Naive B cell (primary cell): ENCODE measurements at places on chromosomes 6 and 20. TPM values are rescaled to one million over a fixed set of nuclear protein-coding genes. Genes with fewer than 3 reads are reported as not detected.

GRCh38 chr6:149445573-149445972 lies 39.2 kb downstream of the ZC3H12D start:
- H3K27ac ChIP-seq = no peak overlapping the region
- H3K4me1 ChIP-seq = peaks cover 20% of the 10 kb centered on the region

DNA sequence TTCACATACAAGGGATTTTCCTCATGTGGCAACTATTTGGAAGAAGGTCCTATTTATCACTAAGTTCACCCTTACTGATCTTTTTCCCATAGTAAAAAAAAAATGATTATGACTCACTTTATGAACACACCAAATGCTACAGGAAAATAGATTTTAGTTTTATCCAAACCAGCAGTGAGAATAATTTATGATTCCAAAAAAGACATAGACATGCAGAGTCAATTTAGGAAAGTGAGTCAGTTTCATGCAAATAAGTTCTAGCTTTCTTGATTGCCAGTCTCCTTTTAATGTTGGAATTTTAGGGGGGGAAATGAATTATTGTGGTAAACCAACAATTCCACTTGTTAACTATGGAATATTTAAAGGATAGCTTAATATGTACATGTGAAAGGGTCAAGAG lies 64.0 kb upstream of the RNF146 start:
- peaks cover 13% of the 10 kb centered on the region for H3K27me3 ChIP-seq
- H3K27ac ChIP-seq = no peak overlapping the region
- H3K4me3 ChIP-seq = no peak overlapping the region

- no peaks in the 10 kb centered on the region for H3K27me3 ChIP-seq
- H3K4me3 ChIP-seq = no peak overlapping the region
- H3K4me1 ChIP-seq = peaks cover 28% of the 10 kb centered on the region
- DNase-seq = no peak
Measured at GRCh38 chr6:20658516-20658915, 124.3 kb downstream of the CDKAL1 start.

DNA sequence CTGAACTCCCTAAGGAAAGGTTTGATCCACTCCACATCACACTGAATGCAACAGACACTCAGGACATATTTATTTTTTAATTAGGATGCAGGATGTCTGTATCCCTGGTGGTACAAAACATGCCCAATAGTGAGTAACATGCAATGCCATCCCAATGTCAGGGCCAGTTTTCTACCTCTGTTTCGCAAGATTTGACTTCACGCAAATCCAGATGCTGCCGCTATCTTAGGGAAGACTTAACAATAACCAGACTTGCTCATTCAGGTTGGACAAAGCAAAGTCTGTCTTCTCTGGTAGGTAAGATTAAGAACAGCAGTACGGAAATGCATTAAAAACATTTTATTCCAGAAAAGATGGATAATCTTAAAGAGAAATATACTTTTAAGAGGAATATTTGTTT lies 103.1 kb downstream of the TASP1 start:
- no peak overlapping the region for H3K4me3 ChIP-seq
- no peaks in the 10 kb centered on the region for H3K27me3 ChIP-seq
- no peaks in the 10 kb centered on the region for H3K4me1 ChIP-seq
- H3K36me3 ChIP-seq = peaks cover 23% of the 10 kb centered on the region
- no peak overlapping the region for H3K27ac ChIP-seq

GRCh38 chr6:127635091-127635490 lies 58.1 kb downstream of the C6orf58 start:
- H3K4me1 ChIP-seq = no peaks in the 10 kb centered on the region
- no peaks in the 10 kb centered on the region for H3K27me3 ChIP-seq
- H3K4me3 ChIP-seq = no peak overlapping the region
- no peaks in the 10 kb centered on the region for H3K36me3 ChIP-seq

DNA sequence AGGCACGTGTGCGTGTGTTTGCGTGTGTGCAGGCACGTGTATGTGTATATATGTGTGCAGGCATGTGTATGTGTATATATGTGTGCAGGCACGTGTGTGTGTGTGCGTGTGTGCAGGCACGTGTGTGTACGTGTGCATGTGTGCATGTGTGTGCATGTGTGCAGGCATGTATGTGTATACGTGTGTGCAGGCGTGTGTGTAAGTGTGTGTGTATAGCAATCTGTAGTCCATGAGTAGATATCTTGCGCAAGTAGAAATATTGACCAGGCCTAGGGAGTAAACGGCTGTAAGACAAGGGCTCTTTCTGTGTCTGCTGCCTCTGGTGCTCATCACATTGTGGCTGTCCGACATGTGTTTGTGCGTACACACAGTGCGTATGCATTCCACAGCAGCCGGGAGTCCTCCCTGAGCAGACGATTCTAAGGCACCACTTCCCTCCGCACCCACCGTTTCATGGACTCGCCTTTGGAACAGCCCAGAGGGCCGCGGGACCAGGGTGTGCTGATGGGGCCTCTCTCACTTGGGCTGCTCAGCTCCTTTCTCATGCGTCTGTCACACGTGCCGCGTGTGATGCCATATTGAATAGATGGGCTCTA lies 167.6 kb downstream of the ERMARD start:
- no peak overlapping the region for H3K4me3 ChIP-seq
- no peak for DNase-seq
- H3K4me1 ChIP-seq = no peaks in the 10 kb centered on the region
- peak overlapping the region; percentile 68 for H3K27ac ChIP-seq
- no peaks in the 10 kb centered on the region for H3K36me3 ChIP-seq

DNA sequence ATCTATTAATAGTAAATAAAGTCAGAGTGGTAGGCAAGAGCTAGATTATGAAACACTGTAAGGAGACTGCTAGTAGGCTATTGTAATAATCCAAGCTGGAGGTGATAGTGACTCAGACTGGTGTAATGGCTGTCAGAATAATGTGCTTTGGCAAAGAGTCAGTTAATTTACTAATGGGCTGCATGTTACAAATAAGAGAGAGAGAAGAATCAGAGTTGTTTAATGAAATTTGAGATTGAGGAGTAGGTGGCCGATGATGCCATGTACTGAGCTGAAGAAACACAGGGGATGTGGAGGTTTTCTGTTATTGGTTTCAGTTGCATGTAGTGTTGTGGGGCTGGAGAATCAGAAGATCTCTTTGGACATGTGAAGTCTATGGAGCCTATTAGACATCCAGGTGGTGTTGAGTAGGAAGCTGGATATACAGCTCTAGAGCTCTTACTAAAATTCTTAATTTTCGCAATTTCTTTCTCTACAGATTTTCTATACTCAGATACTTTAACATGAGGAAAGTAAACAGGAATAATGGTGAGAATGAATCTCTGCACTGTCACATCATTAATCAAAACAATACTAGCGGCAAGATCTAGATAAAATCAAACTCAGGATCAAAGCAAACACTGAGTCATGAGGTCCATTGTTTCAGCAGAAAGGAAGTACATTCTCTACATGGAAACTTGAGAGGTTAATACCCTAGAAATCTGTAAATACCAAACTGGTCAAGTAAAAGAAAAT lies 167.7 kb downstream of the SIM1 start:
- no peak overlapping the region for H3K27ac ChIP-seq
- no peaks in the 10 kb centered on the region for H3K4me1 ChIP-seq
- no peaks in the 10 kb centered on the region for H3K27me3 ChIP-seq
- no peaks in the 10 kb centered on the region for H3K36me3 ChIP-seq
- H3K4me3 ChIP-seq = no peak overlapping the region
- DNase-seq = no peak

GRCh38 chr6:142725024-142725770 lies 219.8 kb downstream of the HIVEP2 start:
- no peak overlapping the region for H3K4me3 ChIP-seq
- H3K27me3 ChIP-seq = no peaks in the 10 kb centered on the region
- H3K4me1 ChIP-seq = peaks cover 26% of the 10 kb centered on the region
- no peaks in the 10 kb centered on the region for H3K36me3 ChIP-seq

- H3K27me3 ChIP-seq = peaks cover 18% of the 10 kb centered on the region
- no peak overlapping the region for H3K4me3 ChIP-seq
- DNase-seq = no peak
- H3K4me1 ChIP-seq = peaks cover 7% of the 10 kb centered on the region
Measured at GRCh38 chr20:64188682-64189529, 24.7 kb downstream of the MYT1 start.

- H3K4me3 ChIP-seq = no peak overlapping the region
- H3K27me3 ChIP-seq = peaks cover 28% of the 10 kb centered on the region
- H3K36me3 ChIP-seq = peaks cover 16% of the 10 kb centered on the region
- peaks cover 3% of the 10 kb centered on the region for H3K4me1 ChIP-seq
Measured at GRCh38 chr20:36086767-36087166, 67.8 kb upstream of the EPB41L1 start.

- peaks cover 6% of the 10 kb centered on the region for H3K4me1 ChIP-seq
- peaks cover 4% of the 10 kb centered on the region for H3K36me3 ChIP-seq
Measured at GRCh38 chr6:71199736-71200135, 88.9 kb upstream of the OGFRL1 start.

- H3K4me3 ChIP-seq = no peak overlapping the region
- no peak for DNase-seq
- H3K4me1 ChIP-seq = no peaks in the 10 kb centered on the region
- no peak overlapping the region for H3K27ac ChIP-seq
- H3K27me3 ChIP-seq = peaks cover 50% of the 10 kb centered on the region
Measured at GRCh38 chr20:51569815-51570738, 27.6 kb upstream of the NFATC2 start.

DNA sequence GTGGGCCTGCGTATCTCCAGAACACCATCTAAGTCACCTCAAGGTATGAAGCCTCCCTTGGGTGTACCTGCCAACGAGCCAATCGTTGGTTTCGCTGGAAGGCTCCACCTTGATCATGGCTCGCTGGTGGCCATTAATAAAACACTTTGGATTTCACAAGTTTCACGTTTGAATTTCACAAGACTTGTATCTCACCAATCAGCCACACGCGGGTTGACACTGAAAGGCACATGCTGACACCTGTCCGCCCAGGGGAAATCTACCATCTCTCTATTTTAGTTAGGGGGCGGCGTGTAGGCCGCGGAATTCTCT lies 586 bp upstream of the HMGA1 start:
- H3K27me3 ChIP-seq = no peaks in the 10 kb centered on the region
- H3K36me3 ChIP-seq = no peaks in the 10 kb centered on the region
- H3K4me3 ChIP-seq = peak overlapping the region; percentile 87
- DNase-seq = peak; percentile 59
- H3K4me1 ChIP-seq = peaks cover 48% of the 10 kb centered on the region

DNA sequence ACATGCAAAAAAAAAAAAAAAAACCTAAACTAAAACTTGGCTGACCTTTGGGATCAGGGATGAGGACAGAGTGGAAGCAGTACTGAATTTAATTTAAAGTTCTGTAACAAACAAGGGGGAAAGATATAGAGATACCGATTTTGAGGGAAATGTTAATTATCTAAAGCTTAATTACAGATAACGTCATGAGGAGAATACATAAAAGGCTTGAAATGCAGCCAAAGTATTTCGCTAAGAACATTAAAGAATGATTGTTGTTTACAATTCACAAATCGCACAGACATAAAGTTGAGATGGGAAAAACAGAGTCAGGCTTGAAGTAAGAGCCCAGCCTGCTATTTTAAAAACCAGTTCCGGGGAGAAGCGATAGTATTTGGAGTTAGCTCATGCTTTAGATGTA lies 208.0 kb upstream of the SASH1 start:
- no peak overlapping the region for H3K27ac ChIP-seq
- H3K27me3 ChIP-seq = peaks cover 9% of the 10 kb centered on the region
- H3K36me3 ChIP-seq = no peaks in the 10 kb centered on the region
- DNase-seq = no peak
- H3K4me3 ChIP-seq = no peak overlapping the region
- no peaks in the 10 kb centered on the region for H3K4me1 ChIP-seq

DNA sequence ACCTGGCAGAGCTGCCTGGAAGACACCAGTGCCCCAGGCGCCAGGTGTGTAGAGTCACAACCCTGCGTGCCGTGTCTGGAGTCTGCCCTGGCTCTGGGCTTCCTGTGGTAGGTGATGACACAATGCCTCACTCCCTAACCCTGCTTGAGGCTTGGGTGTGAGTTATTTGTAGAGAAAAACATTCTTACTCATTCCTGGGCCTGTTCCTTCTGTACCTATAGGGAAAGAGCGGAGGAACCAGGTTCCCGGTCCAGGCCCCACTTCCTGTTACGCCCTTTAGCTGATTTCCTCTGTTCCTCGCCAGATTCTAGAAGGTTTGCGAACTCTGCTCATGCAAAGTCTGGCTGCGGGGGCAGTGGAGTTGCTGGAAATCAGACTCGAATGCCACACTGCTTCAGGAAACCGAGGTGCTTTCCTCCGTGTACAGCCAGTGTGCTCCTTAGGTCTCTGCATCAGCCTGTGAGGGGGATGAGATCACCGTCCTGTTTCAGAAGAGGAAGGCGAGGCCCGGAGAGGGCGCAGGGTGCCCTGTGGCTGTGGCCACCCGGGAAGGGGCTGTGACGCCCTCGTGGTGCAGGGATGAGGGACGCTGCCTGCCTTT lies 67.1 kb upstream of the DUSP22 start:
- H3K4me1 ChIP-seq = peaks cover 19% of the 10 kb centered on the region
- DNase-seq = no peak
- H3K36me3 ChIP-seq = no peaks in the 10 kb centered on the region
- H3K27me3 ChIP-seq = no peaks in the 10 kb centered on the region
- peak overlapping the region; percentile 70 for H3K27ac ChIP-seq

- peaks cover 28% of the 10 kb centered on the region for H3K4me1 ChIP-seq
- DNase-seq = no peak
- H3K27ac ChIP-seq = no peak overlapping the region
Measured at GRCh38 chr6:22149501-22150367, 147.1 kb downstream of the PRL start.

Gene PXDC1
- 0.44 TPM for polyA plus RNA-seq

Gene KIFC1
- polyA plus RNA-seq = not detected

Gene PHF20
- polyA plus RNA-seq = 158 TPM

Gene RSPO4
- polyA plus RNA-seq = not detected

Gene ARHGAP18
- 3.4 TPM for polyA plus RNA-seq

Gene CLVS2
- not detected for polyA plus RNA-seq

Gene VEGFA
- polyA plus RNA-seq = 0.08 TPM
